NCI-H1436 (cell line): ENCODE measurements at places on chromosomes 11 and 22.

- no peak for DNase-seq
Measured at GRCh38 chr11:24521601-24522000, 24.7 kb downstream of the LUZP2 start.

DNA sequence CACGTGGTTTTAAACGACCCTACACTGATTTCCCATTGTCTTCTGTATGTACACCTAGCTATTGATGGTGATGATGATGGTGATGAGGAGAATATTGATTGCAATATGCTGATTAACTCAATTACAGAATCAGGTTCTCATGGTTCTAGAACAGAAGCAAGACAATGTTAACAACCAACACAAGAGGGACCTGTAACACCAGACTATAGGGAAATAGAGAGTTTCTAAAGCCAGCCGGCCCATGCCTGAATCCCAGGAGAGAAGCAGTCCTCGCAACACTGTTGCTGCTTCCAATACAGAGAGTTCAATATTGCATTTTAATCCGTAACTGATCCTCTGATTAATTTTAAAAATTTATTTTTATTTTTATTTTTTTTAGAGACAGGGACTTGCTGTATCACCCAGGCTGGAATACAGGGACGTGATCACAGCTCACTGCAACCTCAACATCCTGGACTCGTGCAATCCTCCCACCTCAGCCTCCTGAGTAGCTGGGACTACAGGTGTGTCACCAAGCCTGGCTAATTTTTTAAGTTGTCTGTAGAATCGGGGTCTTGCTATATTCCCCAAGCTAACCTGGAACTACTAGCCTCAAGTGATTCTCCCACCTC lies 22.2 kb upstream of the UBASH3B start:
- DNase-seq = no peak

GRCh38 chr11:132448334-132448995 lies 1078.0 kb downstream of the NTM start:
- no peak for DNase-seq

DNA sequence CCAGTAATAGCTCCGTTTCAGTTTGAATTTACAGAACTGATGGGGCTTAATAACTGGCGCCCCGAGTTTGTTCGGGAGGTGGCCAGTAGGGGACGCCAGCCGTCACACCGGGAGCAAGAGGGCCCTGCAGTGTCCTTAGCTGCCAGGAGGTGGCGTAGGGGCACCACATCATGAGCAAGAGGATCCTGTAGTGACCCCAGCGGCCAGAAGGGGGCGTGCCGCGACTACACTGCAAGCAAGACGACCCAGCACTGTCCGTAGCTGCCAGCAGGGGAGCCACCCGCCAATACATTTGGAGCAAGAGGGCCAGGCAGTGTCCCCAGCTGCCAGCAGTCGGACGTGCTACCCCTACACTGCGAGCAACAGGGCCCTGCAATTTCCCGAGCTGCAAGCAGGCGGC lies 663.7 kb upstream of the B3GAT1 start:
- DNase-seq = no peak

GRCh38 chr11:1201395-1202153 lies 21.3 kb upstream of the MUC5B start:
- no peak for DNase-seq

- peak; percentile 87 for DNase-seq
Measured at GRCh38 chr22:43955040-43955882, at the start of gene SAMM50. SAMM50 (plus strand) TSS chr22:43955442; CDS start chr22:43955578, 136 bp downstream.

GRCh38 chr11:32852207-32852606 lies 22.5 kb downstream of the PRRG4 start:
- no peak for DNase-seq

- no peak for DNase-seq
Measured at GRCh38 chr22:33116841-33117547, 58.8 kb upstream of the SYN3 start.

GRCh38 chr22:38347944-38348750 lies 30.9 kb upstream of the CSNK1E start:
- no peak for DNase-seq

GRCh38 chr22:20080776-20081654 lies 974 bp downstream of the DGCR8 start:
- DNase-seq = peak; percentile 6

- no peak for DNase-seq
Measured at GRCh38 chr11:109033627-109034338, 368.9 kb downstream of the DDX10 start.

DNA sequence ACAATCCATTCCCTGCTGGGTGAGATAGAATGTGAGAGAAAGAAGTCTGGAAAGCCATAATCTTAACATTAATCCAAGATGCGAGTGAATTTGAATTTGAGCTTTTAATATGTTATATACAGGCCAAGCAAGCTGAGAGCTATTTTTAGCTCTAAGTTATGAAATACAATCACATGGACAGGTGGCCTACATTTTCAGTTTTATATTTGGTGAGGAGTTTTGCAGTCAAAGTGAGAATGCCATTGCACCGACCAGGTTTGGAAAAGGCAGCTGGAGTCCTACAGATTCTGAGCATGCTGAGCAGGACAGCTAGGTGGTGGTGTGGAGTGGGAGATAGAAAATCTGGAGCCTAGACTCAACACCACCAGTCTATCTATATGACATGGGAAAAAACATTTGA lies 12.0 kb downstream of the OR5B21 start:
- DNase-seq = no peak

GRCh38 chr22:17810570-17811116 lies 36.4 kb upstream of the BID start:
- DNase-seq = no peak

DNA sequence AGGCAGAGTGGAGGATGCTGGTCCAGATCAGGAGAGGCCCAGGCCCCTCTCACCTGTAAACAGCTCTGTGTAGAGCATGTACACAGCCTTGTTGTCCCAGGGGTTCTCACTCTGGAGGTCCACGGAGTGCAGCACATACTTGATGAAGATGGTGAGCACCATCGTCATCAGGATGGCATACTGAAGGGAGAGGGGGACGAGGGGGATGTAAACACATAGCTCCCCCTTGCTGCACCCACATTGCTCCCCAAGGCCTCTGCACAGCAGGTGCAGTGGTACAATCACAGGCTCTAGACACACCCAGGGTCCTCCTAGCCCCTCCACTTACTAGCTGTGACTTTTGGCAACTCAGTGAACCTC lies 2.9 kb downstream of the SYVN1 start:
- DNase-seq = no peak

DNA sequence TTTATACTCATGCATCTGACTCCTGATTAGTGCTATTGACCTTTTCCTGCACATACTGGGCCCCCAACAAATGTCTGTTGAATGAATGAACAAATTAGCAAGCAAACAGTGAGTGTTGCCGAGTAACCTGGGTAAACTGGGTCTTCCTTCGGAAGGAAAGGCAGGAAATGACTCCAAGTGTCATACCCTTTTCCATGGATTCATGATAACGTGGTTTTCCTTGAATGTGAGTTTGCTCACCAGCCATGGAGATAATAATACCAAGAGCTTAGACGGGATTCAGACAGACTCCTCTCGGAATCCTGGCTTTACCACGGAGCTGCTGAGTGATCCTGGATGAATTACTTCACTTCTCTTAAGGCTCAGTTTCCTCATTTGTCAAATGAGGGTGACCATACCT lies 16.7 kb downstream of the TECTA start:
- no peak for DNase-seq

DNA sequence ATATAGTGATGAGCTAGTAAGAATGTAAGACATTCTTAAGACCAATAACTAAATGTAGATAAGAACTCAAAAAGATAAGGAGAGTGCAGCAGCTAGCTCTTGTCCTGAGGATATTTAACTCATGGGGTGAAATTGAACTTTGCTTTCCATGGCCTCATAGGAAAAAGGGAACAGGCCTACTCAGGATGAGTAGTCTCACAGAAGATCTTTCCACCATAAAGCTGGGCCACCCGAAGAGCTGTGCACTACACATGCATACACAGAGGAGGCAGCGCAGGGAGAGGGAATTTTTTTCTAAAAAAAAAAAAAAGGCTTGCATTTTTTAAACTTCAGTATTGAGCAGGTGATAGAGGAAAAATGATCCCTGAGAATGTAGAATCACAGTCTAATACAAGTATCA lies 59.9 kb upstream of the CFAP300 start:
- DNase-seq = no peak

- DNase-seq = no peak
Measured at GRCh38 chr11:71364176-71364671, 84.0 kb downstream of the DHCR7 start.

- no peak for DNase-seq
Measured at GRCh38 chr11:128471138-128471661, 116.2 kb downstream of the ETS1 start.

GRCh38 chr11:17952487-17952886 lies 60.4 kb downstream of the SERGEF start:
- DNase-seq = no peak

DNA sequence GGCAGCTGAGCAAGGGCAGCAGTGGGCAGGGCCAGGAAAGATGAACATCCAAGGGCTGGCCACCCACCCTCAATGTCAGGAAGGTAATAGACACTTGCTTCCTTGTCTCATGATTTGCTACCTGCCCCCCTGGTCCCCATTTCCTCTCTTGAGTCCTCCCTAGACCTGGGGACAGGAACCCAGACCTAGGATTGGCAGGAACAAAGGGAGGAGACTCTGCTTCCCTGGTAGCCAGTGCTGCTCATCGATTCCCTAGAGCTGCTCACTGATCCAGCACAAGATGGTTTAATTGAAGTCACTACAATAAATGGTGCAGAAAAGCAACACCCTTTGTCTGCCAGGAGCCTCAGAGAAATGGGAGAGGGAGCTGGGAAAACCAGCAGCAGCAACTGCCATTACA lies 67.8 kb upstream of the CHST1 start:
- no peak for DNase-seq

- DNase-seq = no peak
Measured at GRCh38 chr22:43440556-43440955, 28.7 kb downstream of the MPPED1 start.

- DNase-seq = no peak
Measured at GRCh38 chr22:45296628-45297297, 12.0 kb downstream of the UPK3A start.

GRCh38 chr11:73671701-73672100 lies 25.3 kb downstream of the PLEKHB1 start:
- DNase-seq = no peak

DNA sequence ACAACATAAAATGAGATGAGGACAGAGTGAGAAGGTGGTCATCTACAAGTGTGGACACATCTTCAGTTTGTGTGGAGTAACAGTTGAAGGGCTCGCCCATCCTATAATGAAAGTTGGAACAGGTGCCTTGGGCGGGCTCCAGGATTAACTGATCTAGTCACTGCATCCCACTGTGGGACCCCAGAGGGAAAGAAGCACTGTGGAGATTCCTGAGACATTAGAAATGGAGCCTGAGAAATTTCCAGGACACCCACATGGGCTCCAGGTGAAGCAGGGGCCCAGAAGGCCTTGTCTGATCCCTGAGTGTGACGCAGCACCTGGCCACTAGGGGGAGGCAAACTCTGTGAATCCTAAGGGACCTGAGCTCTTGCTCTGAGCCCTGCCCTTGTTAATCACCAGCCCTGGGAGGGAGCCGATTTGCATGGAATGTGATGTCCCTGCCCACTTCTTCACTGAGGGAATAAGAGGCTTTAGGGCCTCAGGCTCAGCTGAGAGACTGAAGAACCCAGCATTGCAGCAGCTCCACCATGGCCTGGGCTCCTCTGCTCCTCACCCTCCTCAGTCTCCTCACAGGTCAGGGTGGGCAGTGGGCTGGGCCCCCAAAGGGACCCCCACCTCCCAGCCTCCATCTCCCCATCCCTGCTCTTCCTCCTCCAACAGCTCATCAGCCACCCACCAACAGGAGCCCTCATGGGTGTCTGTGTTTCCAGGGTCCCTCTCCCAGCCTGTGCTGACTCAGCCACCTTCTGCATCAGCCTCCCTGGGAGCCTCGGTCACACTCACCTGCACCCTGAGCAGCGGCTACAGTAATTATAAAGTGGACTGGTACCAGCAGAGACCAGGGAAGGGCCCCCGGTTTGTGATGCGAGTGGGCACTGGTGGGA lies 98.4 kb downstream of the VPREB1 start:
- peak; percentile 37 for DNase-seq

- peak; percentile 66 for DNase-seq
Measured at GRCh38 chr11:126978911-126979310, 21.7 kb downstream of the KIRREL3 start.

DNA sequence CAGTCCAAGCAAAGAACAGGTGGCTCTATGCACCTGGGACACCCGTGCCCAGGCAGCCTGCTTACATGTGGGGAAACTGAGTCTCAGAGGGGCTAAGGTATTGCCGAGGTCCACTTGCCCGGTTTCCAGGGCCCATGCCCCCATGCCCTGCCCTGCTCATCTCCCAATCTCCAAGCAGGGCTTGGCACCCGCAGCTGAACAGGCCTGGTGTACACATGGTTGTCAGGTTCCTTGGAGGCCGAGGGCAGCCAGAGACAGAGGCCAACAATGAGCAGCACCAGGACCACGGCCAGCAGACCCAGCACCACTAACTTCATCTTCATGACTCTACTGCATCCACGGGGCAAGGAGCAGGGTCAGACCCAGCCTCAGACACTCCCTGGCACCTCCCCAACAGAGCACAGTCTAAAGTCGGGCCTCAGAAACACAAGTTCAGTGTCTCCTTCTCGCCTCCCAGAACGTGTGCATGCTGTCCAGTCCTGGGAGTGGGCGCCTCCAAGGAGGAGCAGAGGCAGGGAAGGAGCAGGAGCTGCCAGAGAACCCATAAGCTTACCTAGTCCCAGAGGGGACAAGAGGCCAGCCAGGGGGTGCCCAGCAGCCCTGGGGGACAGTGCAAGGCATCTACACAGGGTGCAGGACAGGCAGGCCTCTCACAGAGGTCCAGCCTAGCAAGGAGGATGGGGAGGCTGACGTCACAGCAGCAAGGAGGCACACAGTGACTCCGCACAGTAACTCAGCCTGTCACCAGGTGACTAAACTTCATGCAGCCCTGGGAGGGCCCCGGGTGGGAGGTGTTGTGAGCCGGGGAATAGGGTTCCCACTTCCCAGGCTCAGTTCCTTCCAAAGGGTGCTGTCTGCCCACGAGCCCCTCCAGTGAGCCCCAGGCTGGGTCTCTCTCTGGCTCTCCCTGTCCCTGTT lies 20.2 kb upstream of the RGL4 start:
- DNase-seq = no peak

DNA sequence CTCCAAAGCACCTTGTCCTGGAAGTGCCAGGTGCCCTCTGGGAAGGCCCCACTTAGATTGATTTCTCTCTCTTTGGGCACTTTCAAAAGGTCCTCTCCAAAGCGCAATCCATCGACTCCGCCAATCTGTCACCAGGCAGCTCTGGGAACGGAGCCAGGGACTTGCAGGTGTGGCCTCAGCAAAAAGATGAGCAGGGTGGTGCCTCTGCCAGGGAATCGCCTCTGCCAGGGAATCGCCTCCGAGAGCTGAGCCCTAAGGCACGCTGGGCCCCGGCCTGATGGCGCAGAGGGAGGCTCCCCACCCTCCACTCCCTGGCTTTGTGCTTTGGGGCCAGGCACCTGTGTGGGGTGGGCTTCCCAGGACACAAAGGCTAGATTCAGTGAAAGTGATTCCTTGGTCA lies 1391.3 kb downstream of the TBC1D22A start:
- no peak for DNase-seq
